ENCODE measurements at places on chromosomes 11 and 22.
A peak's percentile ranks its signal among the peaks of the same experiment; 100 is the strongest.

DNA sequence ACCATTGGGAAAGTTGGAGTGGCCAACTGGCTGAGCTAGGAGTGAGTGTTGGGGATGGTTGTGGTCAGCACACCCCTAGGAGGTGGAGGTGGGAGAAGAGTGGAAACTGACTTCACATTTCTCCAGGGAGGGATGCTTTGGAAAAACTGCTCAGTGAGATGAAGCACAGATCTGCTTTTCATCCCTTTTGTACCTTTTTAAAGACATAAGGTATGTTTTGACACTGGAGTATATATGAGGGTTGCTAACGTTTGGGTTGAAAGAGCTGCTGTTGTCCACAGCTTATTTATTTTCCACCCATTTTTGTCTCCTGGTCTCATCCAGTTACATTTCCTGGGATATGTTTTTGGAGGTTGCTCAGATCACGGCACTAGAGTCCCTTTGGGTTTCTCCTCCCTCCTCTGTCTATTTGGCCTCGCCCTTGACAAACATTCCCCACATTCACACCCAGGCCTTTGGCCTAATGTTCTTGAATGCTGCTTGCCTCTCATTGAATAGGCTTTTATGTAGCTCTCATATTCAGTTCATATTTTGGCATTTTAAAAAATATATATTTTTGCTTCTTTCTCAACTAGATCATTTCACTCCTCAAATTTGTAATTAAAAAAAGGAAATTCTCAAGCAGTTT is 8.3 kb downstream of the SREBF2 start:
- no peak for DNase-seq

DNA sequence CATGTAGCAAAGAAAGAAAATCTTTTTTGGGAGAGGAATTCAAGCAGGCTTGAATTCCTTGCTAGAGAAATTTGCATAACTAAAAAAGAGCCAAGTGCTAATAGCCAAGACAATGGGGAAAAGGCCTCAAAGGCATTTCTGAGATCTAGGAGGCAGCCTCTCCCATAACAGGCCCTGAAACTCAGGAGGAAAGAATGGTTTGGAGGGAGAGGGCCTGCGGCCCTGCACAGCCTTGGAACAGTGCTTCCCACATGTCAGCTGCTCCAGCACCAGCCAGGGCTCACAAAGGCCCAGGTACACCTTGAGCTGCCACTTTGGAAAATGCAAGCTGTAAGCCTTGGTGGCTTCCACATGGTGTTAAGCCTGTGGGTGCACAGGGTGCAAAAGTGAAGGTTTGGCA is 55.5 kb upstream of the TSPAN18 start:
- DNase-seq = no peak

GRCh38 chr11:1748636-1749394 is 1.6 kb downstream of the IFITM10 start:
- DNase-seq = no peak

GRCh38 chr22:26398741-26399153 is 30.3 kb upstream of the ASPHD2 start:
- DNase-seq = peak; percentile 20

GRCh38 chr11:38594895-38595294 is 1996.9 kb upstream of the RAG2 start:
- DNase-seq = no peak

GRCh38 chr11:62771144-62772021 is at the start of gene TAF6L:
TAF6L (plus strand) TSS chr11:62771396; CDS start chr11:62775784, 4,388 bp downstream.
- peak; percentile 65 for DNase-seq

GRCh38 chr11:33919645-33920044 is 27.8 kb upstream of the LMO2 start:
- no peak for DNase-seq

DNA sequence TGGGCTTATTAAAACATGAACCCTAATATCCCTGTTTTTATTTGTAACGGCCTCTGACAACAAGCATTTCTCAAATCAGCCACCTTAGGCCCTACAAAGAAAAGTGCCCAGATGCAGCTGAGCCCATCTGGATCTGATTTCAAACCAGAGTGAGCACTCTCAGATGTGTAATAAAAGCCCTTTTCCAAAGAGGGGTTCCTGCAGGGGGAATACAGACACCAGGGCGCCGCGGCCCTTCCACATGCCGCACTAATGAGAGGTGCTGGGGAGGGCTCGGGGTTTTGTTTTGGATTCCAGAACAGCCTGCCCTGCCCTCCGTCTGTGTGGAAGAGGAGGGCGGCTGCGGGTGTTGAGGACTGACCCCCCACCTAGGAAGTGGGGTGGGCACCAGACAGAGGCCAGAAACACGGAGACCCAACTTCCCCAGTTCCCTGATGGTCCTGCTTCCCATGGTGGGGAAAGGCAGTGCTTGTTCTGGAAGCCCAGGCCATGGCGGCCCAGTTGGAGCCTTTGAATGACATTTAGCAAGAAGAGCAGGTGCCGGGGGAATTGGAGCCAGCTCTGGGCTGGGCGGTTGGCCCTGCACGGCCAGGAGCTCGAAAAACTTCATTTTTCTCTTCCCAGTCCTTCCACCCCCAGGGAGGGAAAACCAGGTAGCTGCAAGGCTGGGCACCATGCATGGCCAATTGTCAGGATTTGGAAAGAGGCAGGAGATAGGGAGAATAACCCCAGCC is 63.7 kb downstream of the MACROD1 start:
- DNase-seq = no peak

DNA sequence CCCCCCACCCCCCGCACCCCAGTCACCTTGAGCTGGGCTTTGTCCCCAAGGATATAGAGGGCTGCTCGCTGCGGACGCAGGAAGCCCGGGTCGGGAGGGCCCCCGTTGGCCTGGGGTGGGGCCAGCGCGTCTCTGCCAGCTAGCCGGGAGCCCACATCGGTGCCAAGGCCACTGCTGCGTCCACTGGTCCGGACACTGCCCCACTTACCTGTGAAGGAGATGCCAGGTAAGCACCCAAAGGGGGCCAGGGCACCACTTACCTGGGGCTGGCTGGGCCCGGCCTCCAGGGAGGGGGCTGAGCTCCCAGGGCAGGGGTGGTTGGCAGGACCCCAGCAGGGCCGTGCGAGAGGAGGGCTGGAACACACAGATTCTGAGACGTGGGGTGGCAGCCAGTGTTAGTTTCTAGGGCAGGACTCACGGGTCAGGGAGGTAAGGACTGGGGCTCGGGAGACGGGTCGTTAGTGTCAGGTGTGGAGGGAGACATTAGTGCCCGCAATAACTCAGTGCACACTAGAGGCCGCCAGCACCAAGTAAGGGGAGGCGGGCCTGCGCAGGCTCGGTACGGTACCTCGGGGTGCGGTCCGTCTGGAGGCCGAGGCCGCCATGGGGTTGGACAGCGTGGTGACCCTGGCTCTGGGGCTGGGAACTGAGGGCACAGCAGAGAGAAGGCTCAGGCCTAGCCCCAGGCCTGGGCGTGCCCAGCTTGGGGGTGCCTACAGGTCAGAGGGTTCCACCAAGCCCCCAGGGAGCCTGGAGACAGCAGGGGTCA is 18.2 kb downstream of the SBF1 start:
- no peak for DNase-seq

DNA sequence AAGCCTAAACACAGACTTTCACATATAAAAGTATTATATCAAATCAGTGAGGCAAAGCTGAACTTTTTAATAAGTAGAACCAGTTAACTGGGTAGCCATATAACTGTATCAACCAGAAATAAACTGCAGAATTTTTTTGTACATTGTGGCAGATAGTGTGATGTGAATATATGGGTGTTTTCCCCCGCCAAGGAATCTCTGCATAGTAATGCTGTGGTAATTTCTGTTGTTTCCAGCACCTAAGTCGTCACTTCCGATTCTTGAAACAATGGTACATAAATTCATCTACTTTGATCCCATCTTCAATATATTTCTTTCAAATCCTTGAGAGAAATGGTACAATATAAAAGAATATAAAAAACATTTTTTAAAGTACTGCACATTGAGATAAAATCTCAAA is 39.6 kb downstream of the NARS2 start:
- no peak for DNase-seq

- no peak for DNase-seq
Measured at GRCh38 chr11:102293873-102294601, 23.2 kb upstream of the BIRC3 start.

DNA sequence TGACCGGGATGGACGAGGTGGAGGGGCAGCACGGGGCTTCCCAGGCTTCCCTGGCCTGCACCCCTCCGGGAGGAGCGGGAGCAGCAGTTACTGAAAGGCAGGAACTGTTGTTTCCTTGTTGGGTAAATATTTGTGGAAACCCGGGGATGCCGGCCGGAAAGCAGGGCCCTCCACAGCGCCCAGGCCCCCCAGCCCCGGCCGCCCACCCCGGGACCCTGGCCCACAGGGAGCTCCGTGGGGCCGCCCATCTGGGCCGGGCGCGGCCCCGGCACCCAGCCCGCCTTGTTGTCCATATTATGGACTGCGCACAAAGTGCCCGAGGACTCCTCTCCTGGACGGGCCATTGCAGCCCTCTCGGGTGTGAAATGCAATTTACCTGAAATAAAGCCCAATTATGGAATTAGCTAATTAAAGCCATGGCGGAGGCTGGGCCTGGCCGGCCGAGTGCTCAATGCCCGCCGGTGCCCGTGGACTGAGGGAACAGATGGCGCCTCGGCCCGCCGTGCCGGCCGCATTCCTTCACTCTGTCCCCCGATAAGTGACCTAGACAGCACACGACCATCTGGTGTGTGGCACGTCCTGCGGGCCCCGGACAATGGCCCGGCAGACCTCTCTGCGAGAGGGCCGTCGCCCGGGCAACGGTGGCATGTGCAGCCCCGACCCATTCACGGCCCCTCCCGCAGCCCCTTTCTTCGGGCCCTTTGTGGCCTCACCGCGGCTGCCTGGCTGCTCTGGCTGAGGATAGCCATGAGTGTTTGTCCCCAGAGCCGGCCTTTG is 35.4 kb downstream of the CDKN1C start:
- DNase-seq = no peak

DNA sequence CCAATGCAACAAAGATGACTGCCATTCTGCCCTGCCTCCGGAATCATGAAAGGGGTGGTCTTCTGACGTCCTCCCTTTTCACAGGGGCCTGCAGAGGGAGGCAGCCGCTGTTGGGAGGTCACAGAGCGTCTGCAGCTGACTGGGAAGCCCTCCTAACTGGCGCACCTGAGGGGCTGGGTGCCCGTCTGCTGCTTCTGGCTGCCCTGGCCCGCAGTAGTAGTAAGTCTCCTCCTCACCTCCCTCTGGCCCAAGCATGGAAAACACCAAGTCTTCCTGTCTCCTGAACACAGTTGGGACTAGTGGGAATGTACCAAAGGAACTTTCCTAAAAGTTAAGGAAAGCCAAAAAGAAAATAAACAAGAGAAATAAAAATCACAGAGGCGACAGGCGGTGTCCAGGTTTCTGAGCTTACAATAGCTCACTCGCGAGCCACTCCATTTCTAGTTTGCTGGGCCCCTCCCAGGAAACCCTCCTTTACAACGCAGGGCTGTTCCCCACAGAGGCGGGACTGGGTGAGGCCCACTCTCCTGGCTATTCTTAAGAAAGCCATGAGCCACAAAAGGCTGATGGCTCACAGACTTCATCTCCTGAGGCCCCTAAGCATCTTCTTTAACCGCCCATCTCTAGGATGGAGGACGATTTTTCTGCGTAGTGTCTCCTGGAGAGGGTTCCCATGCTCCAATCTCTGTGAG is 37.0 kb upstream of the CECR2 start:
- DNase-seq = no peak

DNA sequence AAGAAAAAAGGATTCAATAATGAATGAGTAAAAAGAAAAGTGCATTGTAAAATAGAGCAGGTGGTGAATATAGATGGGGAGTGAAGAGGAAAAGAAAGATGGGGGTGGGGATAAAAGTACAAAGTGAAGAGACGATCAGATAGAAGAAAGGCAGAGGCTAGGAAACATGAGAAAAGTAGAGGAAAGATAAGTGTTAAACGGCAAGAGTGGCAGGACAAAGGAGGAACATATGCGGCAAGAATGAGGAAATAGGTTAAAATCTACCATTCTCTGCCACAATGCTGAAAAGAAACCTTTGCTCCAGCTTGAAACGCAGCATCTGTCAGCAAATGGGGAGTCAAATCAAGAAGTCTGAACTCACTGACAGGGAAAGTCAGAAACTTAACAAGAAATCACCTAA is 6.8 kb downstream of the FUT4 start:
- DNase-seq = no peak

DNA sequence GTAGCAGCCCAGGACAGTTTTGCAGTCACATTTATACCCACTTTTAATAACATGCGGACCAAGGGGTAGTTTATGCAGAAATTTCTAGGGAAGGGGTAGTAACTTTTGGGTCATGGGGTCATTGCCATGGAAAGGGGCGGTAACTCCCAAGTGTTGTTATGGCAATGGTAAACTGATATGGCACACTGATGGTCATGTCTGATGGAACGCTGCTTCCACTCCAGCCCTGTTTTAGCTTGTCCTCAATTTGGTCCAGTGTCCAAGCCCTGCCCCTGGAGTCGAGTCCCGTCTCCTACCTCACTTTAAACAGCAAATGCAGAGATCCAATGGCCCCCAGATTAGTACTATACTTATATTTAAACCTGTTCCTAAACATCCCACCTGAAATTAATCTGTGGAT is 11.2 kb upstream of the SEC14L4 start:
- DNase-seq = no peak

DNA sequence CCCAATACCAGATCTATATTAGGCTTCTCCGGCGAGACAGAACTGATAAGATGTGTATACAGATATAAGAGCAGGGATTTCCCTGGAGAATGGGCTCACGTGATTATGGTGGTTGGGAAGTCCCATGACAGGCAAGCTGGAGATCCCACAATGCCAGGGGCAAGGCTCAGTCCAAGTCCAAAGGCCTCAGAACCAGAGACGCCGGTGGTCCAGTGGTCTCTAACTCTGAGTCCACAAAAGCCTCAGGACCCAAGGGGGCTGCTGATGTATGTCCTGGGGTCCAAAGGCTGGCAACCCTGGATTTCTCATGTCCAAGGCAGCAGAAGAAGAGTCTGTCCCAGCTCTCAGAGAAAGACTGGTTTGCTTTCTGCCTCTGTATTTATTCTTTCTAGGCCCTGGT is 15.8 kb upstream of the OSBPL5 start:
- no peak for DNase-seq

DNA sequence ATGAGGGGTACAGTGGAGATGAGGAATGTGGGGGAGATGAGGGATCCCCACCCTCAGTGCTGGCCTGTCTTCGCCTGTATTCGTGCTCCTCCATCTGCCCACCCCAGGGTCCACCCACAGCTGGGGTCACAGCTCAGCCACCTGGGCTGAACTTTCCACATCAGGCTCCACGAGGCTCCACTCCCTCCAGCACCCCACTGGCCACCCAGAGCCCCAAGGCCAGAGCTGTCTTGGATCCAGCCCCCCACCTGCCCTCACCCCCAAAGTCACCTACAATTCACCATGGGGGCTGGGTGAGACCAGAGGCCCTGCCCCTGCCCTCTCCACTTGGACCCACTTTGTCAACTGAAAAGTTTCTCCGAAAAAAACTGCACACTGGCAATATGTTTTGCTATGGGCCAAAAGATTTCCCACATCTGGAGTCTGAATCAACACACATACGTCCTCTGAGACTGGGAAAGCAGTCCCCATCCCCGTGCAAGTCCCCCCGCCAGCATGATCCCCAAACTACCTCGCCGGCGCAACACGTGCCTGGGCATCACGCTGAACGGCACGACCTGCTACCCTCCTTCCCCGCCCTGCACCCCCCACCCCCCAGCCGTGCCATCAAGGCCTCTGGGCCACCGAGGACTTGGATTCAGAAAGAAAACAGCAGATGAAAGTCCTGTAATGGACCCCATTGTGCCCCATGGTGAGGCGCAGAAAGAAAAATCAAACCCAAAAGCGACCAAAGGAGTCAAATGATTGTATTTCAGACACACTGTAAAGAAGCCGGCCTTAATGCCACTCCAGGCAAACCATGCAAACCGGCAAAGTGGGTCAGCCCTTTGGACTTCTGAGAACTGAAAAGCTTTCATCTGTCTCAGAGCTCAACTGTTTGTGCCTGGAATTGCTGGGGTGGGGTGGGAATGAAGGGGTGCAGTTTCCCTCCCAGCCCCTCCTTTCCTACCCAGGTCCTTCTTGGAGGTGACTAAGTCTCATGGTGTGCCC is 16.5 kb upstream of the GAL start:
- no peak for DNase-seq

All from epithelial cell of prostate (primary cell).